HL-60 (cell line): ENCODE measurements at places on chromosomes 5 and 9.

DNA sequence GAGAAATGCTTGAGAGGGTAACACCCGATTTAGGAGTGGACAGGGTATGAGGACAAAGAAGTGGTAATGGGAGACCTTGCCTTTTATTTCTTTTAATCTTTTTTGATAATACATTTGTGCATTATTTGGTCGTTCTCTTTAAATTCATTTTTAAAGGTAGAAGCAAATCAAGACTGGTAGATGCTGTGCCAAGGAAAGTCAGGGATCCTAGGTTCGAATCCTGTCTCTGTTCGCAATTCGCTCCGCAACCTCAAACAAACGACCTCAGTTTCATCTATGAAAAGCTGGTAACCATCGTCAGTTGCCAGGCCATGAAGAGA, 353 bp upstream of the TMED9 start:
- DNase-seq = no peak

DNA sequence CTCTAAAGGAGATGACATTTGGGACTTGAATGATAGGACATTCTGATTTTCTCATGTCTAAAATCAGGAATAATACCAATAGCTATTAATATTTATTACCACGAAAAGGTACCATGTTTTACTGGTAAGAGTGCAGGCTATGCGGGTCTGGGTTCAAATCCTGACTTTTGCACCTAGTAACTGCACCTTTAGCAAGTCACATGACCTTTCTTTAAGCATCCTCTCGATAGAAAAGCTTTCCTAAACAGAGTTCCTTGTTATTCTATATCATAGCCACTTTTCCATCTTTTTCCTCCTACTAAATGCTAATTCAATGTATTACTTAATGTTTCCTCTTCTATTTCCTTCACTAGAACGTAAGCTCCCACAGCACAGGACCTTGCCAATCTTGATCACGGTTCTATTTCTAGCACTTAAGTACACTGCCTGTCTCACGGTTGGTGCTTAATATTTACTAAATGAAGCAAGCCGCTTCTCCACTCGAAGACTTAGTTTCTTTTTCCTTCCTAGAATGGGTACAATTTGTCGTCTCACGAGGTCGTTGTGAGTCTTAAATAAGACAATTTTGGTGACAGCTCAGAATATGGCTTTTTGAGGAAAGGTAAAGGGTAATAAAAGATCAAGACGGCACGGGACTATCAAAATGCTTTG, 816 bp downstream of the RBM18 start:
- no peak for DNase-seq

- DNase-seq = no peak
Measured at GRCh38 chr5:75744355-75744754, 27.1 kb upstream of the POC5 start.

- no peak for DNase-seq
Measured at GRCh38 chr5:42887575-42887974, 75.9 kb upstream of the SELENOP start.

DNA sequence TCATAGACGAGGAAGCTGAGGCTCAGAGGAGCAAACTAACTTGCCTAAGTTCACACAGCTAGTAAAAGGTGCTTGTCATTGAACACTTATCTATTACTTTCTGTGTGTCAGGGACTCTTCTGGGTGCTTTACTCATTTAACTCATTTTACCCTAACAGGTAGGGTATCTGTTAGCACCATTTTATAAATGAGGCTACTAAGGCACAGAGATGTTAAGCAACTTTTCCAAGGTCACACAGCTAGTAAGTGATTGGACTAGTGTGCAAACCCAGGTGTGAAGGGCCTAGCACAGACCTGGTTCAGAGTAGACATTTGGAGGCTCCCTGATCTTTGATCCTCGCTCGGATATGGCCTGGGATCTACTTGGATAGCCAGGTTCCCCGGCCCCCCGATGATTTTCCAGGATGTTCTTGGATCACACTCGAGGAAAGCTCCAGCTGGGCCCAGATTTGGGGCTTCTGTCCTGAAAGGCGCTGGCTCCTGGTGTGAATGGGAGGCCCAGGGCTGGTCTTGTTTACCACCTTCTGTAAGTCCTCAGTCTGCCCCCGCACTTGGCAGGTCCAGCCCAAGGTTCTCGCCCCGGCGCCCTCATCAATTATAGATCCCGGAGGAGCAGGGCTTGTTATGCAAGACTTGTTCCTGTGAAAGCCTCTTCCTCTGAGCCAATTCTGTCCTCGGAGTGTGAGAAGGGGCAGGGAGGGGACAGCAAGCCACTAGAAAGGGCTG, 37.5 kb downstream of the GSN start:
- no peak for DNase-seq

GRCh38 chr9:73152953-73153352, 1.3 kb downstream of the ANXA1 start:
- DNase-seq = peak; percentile 81

DNA sequence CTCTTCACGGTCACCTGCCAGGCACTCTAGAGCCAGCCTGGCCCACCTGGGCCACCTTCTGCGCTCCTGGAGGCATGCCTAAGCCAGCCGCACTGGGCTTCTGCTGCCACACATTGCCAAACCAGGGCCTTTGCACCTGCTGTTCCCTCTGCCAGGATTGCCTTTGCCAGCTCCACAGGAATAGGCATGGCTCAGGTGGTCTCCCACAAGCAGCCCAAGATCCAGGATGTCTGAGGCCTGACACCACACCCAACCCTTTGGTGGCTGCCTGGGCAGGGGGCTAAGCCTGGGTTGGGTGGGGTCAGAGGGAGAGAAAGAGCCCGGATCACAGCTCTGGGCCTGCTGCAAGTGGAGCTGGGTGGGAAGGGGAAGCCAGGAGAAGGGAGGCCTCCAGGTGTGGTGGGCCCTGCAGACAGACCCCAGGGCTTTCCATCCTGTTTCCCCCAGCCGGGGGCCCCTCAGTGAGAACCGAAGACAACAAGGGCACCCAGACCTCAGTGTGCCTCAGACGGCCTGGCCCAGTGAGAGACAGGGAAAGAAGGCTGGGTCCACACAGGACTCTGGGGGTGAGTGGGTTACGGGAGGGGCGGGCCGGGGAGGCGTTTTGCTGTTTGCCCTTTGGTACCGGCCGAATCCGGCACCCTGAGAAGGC, 672 bp upstream of the SUSD3 start:
- DNase-seq = no peak

DNA sequence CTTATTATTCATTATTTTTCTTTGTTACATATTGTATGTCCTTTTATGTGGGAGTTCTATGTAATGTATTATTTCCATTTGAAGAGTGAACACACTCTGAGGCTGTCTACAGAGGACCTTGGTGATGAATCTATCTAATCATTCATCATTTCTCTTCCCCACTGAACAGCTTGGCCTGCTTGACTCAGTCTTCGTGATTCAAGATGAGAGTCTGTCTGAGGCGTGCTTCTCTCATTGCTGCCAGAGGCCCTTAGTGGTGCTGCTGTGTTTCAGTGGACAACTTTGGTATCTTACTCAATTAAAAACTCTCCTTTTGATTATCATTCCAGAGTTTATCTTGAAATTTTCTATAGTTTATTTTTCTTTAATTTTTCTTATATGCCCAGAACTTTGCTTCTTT, 318.1 kb upstream of the DAB2 start:
- no peak for DNase-seq

- DNase-seq = no peak
Measured at GRCh38 chr5:107783551-107783950, 112.8 kb upstream of the EFNA5 start.

- no peak for DNase-seq
Measured at GRCh38 chr9:111282845-111283244, 47.2 kb downstream of the OR2K2 start.

- DNase-seq = no peak
Measured at GRCh38 chr9:108389056-108389455, 466.7 kb downstream of the ACTL7B start.

DNA sequence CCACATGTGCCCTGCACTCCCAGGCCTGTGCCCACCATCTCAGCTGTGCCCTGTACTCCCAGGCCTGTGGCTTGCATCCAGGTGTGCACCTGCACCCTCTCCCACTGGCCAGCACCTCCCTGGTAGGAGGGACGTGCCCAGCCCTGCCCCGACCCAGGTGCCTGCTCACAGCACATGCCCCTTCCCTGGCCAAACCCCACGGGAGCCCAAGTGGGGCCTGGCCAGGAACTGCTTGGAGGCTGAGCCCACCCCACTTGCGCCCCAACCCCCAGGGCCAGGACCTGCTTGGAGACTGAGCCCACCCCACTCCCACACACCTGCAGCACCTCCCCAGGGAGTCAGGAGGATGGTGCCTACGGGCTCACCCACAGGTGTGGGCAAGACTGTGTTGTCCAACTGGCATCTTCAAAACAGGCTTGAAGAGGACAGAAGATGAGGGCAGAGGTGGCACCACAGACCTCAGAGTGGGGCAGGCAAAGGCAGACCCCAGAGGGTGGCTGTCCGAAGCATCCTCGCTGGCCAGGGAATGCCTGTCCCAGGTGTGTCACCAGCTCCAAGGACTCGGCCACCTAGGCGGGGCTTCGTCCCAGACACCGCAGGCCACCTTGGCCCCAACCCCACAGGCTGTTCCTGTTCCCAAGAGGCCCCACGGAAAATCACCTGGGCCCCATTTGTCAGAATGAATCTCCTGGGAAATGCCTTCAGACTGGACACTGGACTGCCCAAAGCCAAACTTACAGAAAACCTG, 10.8 kb downstream of the ZDHHC11B start:
- no peak for DNase-seq

DNA sequence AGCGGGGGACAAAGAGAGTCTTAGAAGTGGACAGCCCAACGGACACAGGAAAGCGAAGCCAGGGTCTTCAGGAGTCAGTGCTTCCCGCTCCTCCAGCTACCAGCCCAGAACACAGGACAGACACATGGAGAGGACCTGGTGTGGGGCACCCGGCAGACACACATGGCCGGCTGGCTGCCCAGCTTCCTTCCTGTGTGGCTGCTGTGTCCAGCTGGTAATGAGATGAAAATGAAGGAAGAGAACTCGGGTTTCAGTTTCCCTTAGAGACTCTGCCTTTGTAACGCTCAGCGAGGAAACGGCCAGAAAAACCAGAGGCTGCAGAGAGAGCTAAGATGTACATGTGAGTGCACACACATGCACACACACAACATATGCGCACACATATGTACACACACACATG, 87.5 kb downstream of the SECISBP2 start:
- no peak for DNase-seq

- DNase-seq = no peak
Measured at GRCh38 chr9:87259543-87260518, 237.8 kb upstream of the DAPK1 start.

DNA sequence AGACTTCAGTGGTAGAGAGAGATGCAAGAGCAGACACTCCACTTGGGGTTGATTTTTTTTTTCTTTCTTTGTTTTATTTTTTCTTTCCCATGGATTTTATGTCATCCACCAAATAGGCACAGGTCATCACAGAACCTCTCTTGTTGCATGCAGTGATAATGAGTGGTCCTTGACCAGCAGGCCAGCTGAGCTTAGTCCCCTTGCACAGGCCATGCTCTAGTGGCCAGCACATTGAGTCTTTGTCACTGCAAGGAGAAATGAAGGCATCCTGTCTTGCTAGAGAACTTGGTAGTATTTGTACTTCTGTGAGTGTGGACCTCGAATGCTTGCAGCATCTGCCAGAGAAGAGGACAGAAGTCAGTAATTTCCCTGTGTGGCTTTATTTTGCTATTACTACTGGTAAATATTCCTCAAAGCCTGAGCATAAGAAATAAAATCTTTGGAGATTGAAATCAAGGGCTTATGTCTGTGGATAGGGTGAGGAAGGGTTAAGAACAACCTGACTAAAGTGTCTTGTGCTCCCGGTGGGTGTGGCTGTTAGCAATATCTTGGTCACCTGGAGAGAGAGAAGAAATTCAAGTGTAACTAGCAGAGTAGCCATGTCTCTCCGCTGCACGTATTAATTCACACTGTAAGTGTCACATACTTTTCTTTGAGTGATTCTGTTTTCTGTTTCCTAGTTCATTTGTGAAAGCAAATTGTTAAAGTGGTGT, 45.3 kb upstream of the NCS1 start:
- DNase-seq = no peak

- DNase-seq = no peak
Measured at GRCh38 chr9:137679695-137680305, 61.0 kb downstream of the EHMT1 start.

- no peak for DNase-seq
Measured at GRCh38 chr9:68685213-68685612, 19.8 kb upstream of the PIP5K1B start.

DNA sequence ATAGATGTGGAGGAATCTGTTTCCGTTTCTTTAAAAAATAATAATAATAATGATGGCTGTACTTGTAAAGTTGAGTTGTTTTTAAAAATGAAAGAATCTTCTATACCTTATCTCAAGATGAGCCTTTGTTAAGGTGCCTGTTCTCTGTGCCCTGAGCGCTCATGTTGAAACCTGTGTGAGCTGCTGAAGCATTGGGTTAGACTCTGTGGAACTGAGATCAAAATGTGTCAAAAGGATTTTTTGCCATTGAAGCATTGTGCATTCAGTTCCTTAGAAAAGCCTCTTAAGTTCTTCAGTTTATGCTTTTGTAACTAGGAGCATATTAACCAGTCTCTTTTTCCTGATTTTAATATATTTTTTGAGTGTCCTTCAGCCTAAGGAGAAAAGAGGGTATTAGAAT, 67.7 kb downstream of the NUP214 start:
- no peak for DNase-seq

DNA sequence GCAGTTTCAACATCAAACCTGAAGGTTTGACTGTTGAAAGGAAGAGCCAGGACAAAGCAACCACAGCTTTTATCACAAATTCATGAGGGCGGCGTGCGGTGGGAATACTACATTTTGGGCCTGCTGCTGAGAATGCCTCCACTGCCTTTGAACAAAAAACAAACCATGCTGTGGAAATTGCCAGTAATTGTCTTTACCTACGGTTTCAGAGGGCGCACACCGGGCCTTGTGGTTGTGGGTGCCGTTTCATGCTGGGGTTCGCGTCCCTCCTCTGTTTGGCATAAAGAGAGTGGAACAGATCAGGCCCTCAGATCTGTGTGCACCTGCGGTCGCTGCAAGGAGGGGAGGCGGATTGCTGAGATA, 27.6 kb upstream of the TCF7 start:
- no peak for DNase-seq

DNA sequence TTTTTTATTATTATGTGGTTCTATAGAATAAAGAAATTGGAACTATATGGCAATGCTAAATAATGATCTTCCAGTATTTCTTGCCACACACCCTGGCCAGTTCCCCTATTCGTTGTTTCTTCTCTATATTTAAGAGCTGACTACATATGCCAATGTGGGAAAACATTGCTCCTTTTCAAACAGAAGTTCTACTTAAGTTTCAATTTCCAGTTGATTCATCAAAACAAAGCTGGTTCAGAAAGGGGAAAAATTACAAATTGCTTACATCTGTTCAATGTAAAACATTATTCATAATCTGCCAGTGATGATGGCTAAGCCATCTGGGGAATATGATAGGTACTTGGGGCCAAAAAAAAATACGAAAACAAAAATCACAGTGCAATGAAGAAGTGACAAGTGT, 76.9 kb downstream of the ST8SIA4 start:
- peak; percentile 2 for DNase-seq

- DNase-seq = no peak
Measured at GRCh38 chr5:58542709-58543108, 40.2 kb upstream of the RAB3C start.

GRCh38 chr9:72733895-72734294, 212.5 kb downstream of the TMC1 start:
- DNase-seq = no peak
